Amniotic epithelial cell (primary cell): ENCODE measurements at places on chromosomes 1 and 21.

GRCh38 chr1:93559045-93559444 is 111.1 kb downstream of the FNBP1L start:
- DNase-seq = no peak

DNA sequence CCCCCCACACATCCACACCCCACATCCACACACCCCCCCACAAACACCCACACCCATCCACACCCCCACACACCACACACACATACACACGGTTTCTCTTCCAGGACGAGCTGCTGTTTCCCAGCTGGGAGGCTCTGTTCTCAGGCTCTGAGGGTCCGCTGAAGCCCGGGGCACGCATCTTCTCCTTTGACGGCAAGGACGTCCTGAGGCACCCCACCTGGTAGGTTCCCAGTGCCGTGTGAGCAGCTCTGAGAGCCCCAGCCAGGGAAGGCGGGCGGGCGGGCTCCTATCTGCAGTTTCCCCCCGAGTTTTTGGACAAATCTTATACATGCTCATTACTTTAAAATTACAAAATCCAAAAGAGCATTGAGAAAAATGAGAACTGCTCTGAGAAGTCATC is 31.2 kb downstream of the SLC19A1 start:
- no peak for DNase-seq

DNA sequence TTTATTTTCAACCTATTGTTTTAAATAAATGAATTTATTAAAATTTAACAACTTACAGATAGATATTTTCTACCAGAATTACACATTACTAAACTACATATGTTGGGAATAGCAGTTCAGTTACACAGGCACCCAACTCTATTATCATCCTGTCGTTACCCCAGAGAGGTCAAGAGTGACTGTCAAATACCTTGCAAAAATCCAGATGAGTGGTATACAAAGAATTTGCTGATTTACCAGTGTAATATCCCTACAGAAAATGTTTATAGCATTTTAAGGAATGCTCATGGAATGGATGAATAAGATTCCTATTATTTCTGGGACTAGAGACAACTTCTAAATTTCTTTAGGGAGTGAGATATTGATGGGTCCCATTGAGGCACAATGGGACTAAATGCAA is 300.7 kb upstream of the RGS18 start:
- no peak for DNase-seq

- peak; percentile 84 for DNase-seq
Observed at GRCh38 chr1:20589331-20590278, 708 bp downstream of the CDA start.

DNA sequence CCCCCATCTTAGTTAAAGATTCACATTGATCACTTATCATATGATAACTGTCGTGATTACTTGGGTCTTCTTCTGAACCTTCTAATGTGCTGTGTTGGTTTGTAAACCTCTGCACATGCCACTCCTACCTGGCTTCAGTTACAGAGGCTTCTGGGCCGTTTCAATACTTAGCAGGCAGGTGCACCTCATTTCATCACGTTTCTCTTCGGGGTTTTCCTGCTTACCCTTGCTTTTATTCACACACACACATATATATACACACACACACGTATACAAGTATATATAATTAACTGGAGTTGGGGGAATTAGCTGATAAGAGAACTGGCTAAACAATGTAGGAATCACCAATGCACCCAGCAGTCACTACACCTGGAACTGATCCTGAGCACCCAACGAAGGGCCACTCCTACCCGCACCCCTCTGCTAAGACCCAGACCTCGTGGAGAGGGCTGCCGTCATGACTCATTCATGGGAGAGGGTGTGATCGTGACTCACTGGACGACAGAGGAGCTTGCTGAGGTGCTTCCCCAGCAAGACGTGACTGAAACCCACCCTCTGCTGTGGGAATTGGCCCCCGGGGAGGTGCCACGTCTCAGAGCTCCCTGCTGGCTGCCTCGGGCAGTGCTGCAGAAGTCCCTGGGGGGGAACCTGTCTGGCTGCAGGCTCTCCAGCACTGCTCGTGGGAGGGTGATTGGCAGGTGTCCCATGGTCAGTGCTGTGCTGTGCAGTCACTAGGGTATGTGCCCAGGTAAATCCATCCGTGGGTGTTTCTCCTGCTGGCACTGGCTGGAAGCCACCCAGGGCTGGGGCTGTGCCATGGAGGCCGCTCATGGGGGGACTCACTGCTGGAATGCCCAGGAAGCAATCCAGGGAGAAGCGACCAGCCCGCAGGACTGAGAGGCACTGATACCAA is 166.6 kb downstream of the DYRK1A start:
- peak; percentile 47 for DNase-seq

- no peak for DNase-seq
Observed at GRCh38 chr1:224308064-224308463, 21.9 kb downstream of the NVL start.

DNA sequence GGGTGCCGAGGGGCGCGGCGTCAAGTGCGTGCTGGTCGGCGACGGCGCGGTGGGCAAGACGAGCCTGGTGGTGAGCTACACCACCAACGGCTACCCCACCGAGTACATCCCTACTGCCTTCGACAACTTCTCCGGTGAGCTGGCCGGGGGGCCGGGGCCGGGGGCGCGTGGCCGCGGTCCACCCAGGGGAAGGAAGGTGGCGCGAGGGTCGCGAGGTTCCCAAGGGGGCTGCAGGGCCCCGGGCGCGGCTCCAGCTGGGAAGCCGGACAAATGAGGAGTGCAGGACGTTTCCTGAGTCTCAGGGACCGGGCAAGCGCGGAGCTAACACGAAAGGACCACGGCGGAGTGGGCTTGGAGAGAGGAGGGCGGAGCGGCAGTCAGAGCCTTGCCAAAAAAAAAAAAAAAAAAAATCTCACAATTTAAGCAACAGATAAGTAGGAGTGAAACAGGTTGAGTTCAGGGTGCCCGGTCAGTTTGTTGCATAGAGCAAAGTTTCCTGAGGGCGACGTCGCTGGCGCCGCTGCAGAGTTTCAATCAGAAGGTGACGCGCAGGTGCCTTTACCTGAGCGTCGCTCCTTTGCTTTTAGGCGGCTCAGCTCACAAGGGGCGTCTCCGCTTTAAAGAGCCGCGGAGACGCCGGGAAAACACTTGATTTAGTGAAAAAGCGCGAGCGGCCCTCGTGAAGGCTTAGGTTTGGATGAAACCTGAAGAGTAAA is 750 bp downstream of the RHOU start:
- DNase-seq = no peak

DNA sequence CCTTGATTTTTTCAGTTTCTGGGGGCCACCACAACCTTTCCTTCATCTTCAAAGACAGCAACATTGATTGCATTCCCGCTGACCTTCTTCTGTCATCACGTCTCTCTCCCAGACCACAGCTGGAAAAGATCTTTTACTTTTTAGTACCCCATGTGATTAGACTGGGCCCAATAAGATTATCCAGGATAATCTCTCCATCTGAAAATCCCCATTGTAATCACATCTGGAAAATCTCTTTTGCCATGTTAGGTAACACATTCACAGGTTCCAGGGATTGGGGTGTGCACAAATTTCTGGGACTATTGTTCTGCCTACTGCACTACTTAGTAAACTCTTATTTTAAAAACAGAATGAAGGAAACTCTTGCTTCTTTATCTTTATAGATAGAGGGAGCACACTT is 47.1 kb upstream of the INSL5 start:
- no peak for DNase-seq

- no peak for DNase-seq
Observed at GRCh38 chr1:56357927-56358690, 221.3 kb downstream of the PLPP3 start.

DNA sequence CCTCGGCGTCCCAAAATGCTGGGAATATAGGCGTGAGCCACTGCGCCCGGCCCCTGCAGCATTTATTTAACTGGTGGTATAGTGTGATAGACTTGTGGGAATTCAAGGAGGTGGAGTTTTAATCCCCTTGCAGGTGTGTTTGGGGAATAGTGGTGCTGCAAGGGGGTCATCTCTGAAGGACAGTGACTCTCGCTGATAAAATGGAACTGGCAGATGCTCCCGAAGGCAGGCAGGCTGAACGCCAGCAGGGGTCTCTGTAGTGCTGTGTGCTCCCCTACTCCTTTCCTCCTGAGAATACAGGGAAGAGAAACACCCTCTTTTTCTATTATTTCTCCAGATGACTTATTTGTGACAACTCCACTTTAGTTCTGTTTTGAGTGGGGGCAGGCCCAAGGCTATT is 4.0 kb downstream of the OSCP1 start:
- DNase-seq = no peak

- DNase-seq = no peak
Observed at GRCh38 chr1:117658676-117659075, 52.8 kb downstream of the TENT5C start.

DNA sequence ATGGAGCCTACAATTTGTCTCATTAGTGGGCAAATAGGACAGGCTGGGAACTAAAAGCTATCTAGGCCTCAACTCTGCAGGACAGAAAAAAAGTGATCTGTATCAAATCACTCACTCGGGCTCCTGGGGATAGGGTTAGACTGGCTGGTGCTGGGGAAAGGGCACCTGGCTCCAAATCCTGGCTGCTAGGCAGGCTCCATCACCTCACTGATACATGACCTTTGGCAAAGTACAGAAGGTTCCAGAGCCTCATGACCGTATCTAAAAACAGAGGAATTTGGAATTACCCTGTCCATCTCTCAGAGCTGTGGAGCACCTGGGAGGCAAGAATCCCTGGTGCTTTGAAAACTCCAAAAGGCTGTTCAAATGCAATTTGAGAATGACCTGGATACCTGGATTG is 51.7 kb downstream of the SUSD4 start:
- no peak for DNase-seq

- DNase-seq = no peak
Observed at GRCh38 chr1:100438789-100439188, 86.5 kb downstream of the CDC14A start.

DNA sequence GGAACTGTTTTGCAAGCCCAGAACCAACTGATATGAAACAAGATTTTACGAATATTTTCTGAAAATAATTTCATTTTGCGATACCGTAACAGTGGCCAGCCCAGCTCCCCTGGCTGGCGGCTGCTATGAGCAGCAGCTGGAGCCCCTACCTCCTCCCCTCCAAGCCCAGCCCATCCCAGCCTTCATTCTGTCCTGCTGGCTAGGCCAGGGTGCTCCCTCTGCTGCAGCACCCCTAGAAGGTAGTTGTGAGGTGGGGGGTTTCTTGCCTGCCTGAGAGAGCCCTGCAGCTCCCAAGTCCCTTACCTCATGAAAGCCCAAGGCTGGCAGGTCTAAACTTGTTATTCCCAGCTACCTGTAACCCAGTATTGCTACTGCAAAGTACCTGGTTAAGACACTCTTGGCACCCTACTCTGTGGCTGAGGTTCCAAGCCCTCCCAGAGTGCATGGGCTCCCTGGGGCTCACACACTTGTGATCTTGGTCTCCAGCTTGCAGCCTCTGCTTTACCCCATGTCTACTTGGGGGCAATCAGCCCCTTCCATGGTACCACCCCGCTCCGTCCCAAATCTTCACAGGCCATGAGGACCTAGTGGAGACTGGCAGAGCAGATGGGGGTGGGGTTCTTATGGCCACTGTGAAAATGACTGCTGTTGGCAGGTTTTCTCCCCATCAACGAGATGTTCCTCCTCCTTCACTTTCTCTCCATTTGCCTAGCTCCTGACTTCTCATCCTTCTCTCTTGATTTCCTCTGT is 239.8 kb downstream of the TRABD2B start:
- no peak for DNase-seq

- DNase-seq = no peak
Observed at GRCh38 chr1:244063498-244063897, 12.4 kb downstream of the ZBTB18 start.

DNA sequence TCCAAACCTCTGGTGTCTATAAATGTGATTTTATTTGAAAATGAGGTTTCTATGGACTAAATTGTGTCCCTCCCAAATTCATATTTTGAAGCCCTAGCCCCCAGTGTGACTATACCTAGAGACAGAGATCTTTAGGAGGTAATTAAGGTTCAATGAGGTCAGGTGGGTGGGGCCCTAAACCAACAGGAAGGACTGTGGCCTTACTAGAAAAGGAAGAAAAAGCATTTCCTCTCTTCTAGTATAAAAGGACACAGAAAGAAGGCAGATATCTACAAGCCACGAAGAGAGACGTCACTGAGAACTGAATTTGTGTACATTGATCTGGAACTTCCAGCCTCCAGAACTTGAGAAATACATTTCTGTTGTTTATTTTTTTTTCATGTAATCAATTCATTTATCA is 123.1 kb upstream of the RUNX1 start:
- DNase-seq = no peak

DNA sequence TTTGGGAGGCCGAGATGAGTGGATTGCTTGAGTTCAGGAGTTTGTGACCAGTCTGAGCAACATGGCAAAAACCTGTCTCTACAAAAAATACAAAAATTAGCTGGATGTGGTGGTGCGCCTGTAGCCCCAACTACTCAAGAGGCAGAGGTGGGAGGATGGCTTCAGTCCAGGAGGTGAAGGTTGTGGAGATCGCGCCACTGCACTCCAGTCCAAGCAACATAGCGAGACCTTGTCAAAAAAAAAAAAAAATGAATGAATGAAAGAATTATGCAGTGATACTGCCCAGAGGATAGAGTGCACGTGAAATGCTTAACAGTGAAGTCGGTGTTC is 429 bp upstream of the DPH2 start:
- no peak for DNase-seq

DNA sequence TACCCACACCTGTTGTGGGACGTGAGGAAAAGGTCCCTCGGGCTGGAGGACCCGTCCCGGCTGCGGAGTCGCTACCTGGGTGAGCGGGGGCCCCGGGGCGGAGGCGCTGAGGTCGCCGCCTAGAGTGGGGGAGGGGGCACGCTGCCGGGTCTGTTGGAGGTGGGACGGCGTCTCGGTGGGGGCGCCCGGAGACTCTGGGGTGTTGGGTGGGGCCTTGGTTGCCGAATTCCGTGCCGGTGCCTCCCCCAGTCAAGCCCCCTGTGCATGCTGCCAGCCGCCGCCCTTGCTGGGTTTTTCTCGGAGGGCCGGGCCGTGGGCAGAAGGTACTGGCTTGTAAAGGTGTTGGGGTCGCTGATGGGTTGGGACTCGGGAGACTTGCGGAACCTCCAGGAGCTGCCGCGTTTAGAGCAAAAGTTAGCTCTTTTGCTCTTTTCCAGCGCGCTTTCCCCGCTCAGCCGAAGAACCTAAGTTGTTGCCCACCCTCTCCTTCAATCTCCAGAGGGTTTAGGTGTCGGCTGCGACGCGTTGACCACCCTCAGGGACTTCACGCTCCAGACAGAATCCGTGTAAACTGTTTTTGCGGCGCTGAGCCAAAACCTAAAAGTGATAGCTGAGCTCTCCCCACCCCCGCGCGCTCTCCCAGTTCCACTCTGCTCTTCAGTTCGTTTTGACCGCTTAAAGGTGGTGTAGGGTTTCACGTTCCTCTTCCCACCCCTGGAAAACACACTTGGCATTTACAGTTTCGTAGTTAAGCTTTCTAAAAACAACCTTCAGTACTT is at the start of gene MPC2:
Gene MPC2, minus strand, starts transcription at position 143 of the 779 bp plus-strand sequence. CDS start 1,231 bp downstream, outside the sequence.
- peak; percentile 72 for DNase-seq
